ENCODE measurements at places on chromosomes 6 and 20.

GRCh38 chr6:125567407-125567806, 182.0 kb upstream of the HEY2 start:
- DNase-seq, result no peak

GRCh38 chr6:161215876-161216615, 57.8 kb downstream of the AGPAT4 start:
- no peak for DNase-seq

- DNase-seq, result no peak
Measured at GRCh38 chr6:159109391-159109790, 59.8 kb upstream of the FNDC1 start.

- DNase-seq, result no peak
Measured at GRCh38 chr20:18647777-18648176, 59.9 kb downstream of the DTD1 start.

GRCh38 chr6:157764178-157765068, 58.6 kb upstream of the SNX9 start:
- DNase-seq, result peak; percentile 43

DNA sequence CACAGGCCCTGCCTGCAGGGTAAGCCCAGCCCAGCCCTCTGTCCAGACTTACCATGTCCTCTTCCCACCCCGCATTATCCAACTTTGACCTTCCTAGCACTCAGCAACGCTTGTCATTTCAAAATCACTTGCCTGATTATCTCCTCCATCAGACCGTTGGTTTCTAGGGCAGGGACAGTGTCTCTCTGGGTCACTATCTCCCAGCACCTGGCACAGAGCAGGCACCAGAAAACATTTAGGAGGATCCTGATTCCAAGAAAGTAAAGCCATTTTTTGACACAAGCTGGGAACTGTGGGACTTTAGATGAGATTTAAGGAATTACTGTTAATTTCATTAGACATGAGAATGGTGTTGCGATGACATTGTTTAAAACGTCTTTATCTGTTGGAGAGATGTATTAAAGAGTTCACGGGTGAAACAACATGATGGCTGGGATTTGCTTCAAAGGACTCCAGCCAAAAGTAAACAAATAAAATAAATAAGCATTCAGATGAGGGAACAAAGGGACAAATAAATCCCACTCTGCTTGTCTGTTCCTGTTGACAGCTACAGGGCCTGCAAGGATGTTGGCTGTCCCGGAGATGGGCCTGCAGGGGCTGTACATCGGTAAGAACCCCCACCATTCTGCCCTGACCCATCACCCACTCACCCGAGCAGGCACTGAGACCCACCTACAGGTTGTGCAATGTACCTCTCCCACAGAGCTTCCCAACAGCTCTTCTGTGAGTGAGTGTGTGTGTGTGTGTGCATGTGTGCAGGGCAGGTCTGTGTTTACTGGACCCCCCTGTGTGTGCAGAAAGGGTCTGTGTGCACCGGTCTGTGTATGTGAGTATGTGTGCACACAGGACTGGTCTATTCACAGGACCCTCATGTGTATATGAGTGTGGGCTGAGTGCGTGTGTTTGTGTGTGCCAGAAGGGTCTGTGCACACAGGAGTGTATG, 5.9 kb downstream of the HSPA12B start:
- no peak for DNase-seq

- no peak for DNase-seq
Measured at GRCh38 chr6:2132416-2132815, 113.0 kb downstream of the GMDS start.

DNA sequence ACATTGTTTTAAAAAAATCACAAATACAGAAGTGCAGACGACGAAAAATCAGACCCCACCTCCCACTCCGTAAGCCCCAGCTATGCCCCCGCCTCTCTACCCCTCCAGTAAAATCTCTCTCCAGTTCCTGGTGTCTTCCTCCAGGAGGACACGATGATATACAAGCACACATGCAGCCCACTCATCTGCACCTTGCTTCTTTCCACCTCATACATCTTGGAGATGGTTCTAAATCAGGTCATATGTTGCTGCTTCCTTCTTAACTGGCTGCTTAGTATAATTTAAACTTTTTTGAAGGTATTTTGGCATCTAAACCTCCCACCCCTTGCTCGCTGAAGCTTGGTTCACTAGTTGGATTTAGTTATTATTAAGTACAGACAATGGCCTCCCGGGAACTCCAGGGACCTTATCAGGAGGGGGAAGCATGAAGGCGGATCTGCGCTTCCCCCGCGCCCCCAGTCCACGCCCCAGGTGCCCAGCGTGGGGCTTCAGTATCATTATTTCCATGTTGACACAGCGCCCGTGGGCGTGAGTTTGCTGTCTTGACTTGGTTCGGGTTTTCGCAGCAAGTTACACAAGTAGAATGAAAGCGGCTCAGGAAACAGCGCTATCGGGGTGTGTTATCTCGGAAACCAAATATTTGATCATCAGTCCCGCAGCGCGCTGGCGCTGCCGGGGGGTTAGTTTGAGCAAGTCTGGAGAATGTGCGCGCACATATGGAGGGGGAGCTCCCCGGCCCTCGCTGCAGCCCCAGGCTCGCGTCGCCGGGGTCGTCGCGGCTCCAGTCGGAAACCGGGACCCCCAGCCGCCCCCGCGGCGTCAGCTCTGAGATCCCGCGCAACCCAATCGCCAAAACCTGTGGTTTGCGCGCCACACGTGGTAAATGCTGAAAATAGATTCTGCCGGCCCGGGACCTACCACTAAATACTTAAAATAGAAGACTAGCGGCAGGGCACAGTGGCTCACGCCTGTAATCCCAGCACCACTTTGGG, 2.3 kb downstream of the BMP7 start:
- no peak for DNase-seq

DNA sequence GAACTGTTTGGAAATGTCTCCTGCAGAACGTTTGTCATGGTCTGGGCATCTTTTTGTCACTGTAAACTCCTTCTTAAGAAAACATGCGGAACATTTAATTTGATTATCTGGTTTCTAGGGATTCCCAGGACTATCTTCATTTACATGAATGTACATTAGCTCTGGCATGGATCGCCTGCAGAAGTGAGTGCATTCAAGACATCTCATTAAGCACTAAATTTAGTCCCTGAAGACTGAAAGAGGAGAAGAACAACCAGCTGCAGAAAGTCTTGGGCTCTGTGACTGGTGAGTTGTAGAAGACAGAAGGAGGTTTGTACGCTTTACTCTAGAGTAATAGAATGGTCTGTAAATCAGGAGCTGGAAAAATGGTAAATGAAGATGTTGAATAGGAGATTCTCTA, 540.7 kb downstream of the BCKDHB start:
- no peak for DNase-seq

DNA sequence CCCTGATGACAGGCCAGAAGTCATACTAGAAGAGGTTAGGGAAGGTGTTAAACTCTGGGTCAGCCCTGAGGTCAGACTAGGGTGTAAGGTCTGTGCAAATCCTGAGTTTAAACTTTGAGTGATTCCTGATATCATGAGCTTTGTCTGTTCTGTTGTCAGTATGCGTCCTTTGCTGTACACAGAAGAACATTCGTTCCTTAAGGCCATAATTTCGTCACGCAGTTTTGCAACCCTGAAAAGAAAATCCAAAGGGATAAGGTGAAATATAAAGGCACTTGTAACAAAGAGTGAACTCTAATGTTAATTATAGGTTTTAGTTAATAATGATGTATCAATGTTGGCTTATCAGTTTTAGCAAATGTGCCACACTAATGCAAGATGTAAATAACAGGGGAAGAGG, 2.3 kb downstream of the DST start:
- no peak for DNase-seq

- no peak for DNase-seq
Measured at GRCh38 chr20:56422824-56423189, 10.7 kb downstream of the CASS4 start.

DNA sequence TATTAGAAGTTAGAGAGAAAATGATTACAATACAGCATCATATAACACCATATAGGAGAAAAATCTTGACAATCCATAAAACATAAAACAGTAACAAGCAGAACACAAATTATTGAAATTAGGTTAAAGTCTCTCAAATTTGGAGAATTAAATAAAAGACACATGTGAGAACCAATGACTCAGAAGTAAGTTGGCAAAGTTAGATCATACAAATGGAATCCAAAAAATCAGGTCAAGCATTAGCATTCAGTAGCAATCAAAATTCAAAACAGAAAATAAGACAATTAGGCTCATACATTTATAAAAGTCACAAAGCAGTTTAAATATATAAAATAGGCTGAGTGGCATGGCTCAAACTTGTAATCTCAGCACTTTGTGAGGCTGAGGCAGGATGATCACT, 775.6 kb downstream of the PHF3 start:
- DNase-seq, result no peak

- no peak for DNase-seq
Measured at GRCh38 chr6:140041571-140042332, 667.3 kb upstream of the CITED2 start.

DNA sequence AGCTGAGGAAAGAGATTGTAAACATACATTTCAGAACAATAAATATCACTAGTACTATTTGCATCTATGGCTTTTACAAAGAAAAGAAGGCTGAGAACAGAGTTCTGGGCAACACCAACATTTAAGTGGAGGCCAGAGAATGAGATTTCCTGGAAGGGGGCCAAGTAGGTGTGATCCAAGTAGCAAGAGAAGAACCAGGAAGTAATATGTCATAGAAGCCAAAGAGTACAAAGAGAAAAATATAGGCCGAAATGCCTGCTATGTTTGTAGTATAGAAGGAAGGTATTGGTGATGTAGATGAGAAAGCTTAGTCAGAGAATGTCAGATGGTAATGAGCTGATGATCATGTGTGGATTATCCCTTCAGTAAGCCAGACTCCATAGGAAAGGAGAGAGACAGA, 94.5 kb downstream of the PERP start:
- DNase-seq, result no peak

DNA sequence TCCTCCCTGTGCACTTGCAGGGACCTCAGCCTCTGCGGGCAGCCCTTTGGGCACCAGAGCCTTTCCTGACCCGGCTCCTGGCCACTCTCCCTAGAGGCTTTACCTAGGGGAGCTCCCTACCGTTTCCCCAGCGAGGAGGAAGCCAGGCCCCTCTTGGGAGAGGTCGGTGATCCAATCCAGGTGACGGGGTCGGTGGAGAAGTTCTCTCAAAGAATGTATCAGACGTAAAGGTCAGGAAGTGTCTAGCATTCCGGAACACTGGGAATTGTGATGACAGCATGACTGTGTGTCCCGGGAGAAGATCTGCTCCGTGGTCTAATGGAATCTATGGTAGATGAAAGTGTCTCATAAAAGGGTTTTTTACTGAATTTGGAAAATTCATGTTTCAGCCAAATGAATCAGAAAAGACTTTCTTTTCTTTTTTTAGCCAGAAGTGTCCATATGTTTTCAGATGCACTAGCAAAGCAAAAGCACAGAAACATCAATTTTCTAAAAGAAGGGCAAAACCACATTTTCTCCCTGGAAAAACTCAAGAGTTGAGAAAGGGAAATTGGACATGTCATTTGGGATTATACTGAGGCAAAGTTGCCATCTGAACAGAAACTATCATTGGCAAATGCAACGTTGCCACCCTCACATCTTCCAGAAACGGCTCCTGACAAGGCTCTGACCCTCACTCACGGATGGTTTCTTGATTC, 289.4 kb downstream of the THBS2 start:
- DNase-seq, result no peak

DNA sequence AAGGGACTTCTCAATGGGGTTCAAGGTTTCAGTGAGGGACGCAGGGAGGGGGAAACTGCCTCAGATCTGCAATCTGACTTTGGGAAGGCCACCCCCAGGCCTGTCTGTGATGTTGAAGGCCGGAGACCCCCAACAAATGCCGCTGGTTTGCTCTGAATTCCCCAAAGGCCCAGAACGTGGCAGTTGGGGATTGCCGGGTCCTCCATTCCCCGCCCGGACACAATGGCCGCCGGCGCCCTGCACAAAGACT, 326 bp upstream of the BCL2L1 start:
- no peak for DNase-seq

- no peak for DNase-seq
Measured at GRCh38 chr6:130065609-130066156, 47.3 kb downstream of the L3MBTL3 start.

- no peak for DNase-seq
Measured at GRCh38 chr20:21432911-21433310, 35.6 kb upstream of the NKX2-4 start.

GRCh38 chr20:22559711-22560318, 24.6 kb downstream of the FOXA2 start:
- no peak for DNase-seq

GRCh38 chr6:40425192-40425919, 161.8 kb downstream of the LRFN2 start:
- DNase-seq, result peak; percentile 8

DNA sequence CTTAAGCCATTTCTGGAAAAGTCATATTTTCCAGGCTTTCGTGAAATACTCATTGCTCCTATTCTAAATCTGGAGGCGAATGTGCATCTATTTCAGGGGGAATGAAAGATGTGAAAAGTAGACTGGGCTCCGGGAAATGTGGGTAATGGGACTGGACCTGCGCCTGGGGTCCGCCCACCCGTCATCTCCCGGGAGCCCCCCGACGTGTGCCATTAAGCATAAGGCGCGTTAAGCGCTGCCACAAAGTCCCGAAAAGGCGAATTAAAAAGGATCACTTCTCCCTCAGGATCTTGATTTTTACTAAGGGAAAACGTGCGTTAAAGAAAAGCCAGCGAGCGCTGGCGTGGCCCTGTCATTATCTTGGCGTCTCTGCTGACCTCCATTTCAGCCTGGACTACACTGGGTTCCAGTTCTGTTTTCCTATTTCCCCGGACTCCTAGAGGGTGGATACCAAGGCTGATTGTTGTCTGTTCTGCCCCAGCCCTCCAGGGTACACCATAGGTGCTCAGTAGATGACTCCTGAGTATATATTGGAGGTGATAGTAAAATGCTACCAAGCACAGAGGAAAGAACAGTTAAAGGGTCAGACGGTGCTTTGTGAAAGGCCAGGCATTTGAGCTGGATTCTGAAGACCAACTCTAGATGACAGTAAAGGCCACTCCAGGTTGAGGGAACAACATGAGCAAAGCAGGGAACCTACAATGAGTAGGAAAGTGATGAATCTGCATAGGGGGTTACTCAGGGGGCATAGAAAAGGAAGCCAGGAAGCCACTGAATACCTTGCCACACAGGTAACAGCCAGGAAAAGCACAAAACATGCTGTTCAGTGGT, 89.2 kb upstream of the ARID1B start:
- DNase-seq, result peak; percentile 62

- DNase-seq, result peak; percentile 2
Measured at GRCh38 chr6:25788305-25788922, 33.9 kb downstream of the SLC17A4 start.

DNA sequence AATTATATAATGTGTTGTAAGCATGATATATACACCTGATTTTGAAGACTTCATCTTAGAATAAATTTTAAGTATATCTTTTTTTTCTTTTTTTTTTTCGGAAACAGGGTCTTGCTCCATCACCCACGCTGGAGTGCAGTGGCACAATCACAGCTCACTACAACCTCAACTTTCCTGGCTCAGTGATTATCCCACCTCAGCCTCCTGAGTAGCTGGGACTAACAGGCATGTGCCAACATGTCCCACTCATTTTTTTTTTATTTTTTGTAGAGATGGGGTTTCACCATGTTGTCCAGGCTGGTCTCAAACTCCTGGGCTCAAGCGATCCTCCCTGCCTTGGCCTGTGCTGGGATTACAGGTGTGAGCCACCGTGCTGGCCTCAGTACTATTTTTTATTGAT, 17.1 kb downstream of the VPS52 start:
- DNase-seq, result no peak

Measured in midbrain (tissue), 1 donor.